ENCODE measurements at places on chromosomes 3 and 15. TPM values are rescaled to one million over a fixed set of nuclear protein-coding genes. Genes with fewer than 3 reads are reported as not detected.

DNA sequence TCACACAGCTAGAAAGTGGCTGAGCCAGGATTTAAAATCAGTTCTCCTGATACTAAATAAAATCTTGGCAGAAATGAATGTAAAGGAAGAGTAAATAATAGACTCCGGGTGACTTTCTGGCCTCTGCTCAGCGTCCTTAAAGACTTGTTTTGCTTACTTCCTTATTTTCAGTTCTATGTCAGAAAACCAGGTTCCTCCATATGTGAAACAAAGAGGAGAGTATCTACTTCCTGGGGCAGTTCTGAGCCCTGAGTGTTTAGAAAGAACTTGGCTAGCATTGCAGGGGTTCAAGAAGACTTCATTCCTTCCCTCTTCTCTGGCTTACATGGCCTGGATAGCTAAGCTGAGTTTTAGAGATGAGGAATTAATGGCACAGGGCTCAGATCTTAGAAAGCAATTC is 222.8 kb upstream of the TLE3 start:
- DNase-seq: no peak

GRCh38 chr15:98927996-98928395 is 79.6 kb downstream of the PGPEP1L start:
- DNase-seq: no peak

GRCh38 chr15:25893596-25893995 is 30.5 kb upstream of the ATP10A start:
- DNase-seq: no peak

- DNase-seq: peak; percentile 51
These were observed 432.1 kb upstream of the MDFIC2 start for GRCh38 chr3:70744536-70744935.

The CRYGS gene
- 4.5 TPM for total RNA-seq
